NCI-H1436 treated with DMSO at 0.1 percent for 48 hours (cell line): ENCODE measurements at places on chromosomes 7 and 10.

GRCh38 chr10:12333380-12334185 is 15.8 kb upstream of the CAMK1D start:
- DNase-seq = no peak

GRCh38 chr7:73880755-73881328 is 19.9 kb downstream of the TMEM270 start:
- DNase-seq = no peak

GRCh38 chr7:130648580-130648979 is 20.0 kb downstream of the COPG2 start:
- DNase-seq = no peak

DNA sequence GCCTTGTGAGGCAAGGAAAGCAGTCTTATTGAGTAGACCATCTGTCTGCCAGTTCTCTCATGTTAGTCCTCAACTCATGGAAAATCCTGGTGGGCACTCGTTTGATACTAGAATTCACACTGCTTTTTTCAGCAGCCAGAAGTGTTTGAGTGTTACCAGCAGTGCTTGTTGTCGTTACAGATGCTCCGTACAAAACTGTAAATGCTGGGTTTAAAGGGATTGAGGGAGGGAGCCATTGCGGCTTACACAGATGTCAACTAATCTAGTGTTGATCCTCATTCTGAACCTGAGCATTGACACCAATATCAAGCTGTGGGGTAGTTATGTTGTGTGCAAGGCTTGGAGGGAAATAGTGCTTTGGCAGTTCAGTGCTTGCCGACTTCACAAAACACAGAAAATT is 348.6 kb downstream of the AUTS2 start:
- DNase-seq = no peak

- DNase-seq = no peak
Observed at GRCh38 chr7:127885843-127886242, 145.4 kb downstream of the LRRC4 start.

GRCh38 chr7:31720366-31720765 is 33.4 kb downstream of the PPP1R17 start:
- DNase-seq = no peak

DNA sequence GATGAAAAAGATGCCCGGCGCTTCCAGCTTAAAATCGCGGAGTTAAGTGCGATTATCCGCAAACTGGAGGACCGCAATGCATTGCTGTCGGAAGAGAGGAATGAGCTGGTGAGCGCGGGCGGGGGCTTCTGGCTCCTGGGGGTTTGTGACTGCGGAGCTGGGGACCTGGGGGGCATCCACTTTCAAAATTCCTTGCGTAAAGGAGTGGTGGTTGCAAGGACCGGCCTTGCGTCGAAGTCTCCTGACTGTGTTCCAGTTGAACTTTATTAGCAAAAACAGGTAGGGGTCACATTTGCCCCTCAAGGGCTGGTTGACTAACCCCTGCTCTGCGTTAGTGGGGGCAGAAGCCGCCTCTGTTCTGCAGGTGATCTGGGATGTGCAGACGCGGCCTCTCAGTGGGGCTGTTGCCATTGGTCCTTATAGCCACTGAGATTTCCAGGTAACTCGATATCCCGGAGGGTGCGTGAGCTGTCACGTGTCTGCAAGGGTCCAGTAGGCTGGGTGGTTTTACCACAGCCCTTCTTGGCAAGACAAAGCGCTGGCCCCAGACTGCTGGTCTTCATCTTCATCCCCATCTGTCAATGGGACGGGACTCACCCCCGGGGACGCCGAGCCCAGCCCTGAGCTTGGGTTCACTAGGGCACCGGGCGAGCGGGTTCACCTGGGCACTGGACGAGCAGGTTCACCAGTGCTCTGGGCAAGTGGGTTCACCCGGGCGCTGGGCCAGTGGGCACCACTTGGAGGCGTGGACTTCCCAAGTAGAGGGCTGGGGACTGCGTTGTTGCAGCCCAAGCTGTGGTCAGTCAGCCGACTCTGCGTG is 51.5 kb upstream of the DPYSL4 start:
- DNase-seq = no peak

- DNase-seq = no peak
Observed at GRCh38 chr10:49791100-49791499, 29.0 kb upstream of the OGDHL start.

DNA sequence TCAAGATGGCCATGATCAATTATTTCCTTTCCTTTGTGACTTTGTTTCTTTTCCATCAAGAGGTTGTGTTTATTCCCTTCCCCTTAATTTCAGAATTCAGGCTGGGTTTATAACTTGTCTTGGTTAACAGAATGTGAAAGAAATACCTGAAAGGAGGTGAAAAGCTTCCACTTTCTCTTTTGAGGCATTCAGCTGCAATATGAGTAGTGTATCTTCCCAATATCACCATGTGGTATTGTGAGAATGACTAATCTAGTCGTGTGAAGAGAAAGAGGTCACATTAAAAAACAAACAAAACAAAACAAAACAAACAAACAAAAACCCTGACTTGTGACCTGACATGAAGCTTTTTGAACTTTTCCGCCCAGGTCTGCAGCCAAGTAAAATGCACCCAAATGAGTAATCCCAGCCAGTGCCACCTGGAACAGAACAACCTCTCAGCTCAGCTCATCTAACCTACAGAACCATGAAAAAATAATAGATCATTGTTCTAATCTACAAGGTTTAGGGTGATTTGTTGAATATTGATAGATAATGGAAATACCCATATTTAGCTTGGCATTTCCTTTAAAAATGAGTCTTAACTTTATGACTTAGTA is 70.8 kb upstream of the TEX47 start:
- DNase-seq = no peak

- no peak for DNase-seq
Observed at GRCh38 chr10:79374312-79375191, 27.3 kb downstream of the PPIF start.

DNA sequence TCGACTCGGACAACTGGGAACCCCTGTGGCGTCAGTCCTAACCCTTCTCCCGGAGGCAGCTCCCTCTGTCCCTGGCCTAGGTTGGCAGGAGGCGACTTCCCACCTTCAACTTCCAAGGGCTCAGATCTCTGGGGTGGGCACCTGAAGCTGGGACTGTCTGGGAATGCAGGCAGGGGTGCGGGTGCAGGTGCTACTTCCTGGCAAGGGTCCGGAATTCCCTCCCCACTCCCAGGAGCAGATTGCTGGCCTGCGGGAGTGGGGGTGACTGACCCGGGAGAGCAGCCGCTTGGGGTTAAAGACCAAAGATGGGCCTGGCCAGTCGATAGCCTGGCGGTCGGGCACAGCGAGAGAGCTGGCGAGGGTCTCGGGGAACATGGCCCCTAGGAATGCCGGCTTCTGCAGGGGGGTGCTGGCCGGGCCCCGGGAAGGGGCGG is 387 bp downstream of the EPHA1 start:
- no peak for DNase-seq

- DNase-seq = no peak
Observed at GRCh38 chr7:70573071-70573661, 558.8 kb upstream of the GALNT17 start.

DNA sequence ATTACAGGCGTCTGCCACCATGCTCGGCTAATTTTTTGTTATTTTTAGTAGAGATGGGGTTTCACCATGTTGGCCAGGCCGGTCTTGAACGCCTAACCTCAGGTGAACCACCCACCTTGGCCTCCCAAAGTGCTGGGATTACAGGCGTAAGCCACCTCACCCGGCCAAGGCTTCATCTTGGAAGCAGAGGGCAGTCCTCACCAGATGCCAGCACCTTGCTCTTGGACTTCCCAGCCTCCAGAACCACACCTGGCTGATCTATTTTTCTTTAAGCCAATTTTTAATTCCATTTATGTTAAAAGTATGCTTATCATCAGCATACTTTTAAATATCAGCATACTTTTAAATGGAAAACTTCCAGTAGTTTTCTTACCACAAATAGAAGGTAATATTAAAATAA is 12.2 kb downstream of the ANXA7 start:
- DNase-seq = no peak

- DNase-seq = no peak
Observed at GRCh38 chr7:148814922-148815559, 69.0 kb downstream of the EZH2 start.

DNA sequence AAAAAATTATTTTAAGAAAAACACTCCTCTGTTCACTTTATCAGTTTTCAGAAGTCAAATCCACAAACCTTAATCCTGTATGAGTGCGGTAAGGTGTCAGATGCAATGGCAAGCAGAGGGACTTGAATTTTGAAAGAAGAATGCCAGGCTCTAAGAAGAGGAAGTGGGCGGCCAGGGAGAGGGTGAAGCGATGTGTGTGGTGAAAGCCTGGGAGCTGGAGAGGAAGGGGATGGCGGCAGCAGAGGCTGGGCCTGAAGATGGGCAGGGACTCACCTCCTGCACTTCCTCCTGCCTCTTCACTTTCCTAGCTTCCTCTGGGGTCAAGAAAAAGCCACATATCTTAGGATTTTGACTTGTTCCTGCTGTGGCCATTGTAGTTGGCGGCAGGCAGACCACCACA is 609.6 kb downstream of the PARD3 start:
- no peak for DNase-seq

DNA sequence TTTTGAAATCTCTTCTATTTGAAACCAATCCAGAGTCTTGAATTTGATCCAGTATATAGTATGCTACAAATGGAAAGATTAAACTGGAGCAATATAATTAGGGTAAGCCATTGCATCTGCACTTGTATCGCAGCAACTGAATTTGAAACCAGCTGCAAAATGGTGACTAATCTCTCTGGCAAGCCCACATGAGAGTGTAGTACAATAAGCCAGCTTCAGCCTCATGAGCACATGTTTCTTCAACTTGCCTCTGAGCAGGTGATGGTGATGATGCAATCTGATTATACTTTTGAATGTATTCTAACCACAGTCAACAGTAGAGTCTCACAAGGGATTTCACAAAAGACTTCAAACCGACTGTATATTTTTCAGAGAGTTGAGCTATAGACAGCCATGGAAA is 829 bp upstream of the RPA3 start:
- DNase-seq = peak; percentile 99

DNA sequence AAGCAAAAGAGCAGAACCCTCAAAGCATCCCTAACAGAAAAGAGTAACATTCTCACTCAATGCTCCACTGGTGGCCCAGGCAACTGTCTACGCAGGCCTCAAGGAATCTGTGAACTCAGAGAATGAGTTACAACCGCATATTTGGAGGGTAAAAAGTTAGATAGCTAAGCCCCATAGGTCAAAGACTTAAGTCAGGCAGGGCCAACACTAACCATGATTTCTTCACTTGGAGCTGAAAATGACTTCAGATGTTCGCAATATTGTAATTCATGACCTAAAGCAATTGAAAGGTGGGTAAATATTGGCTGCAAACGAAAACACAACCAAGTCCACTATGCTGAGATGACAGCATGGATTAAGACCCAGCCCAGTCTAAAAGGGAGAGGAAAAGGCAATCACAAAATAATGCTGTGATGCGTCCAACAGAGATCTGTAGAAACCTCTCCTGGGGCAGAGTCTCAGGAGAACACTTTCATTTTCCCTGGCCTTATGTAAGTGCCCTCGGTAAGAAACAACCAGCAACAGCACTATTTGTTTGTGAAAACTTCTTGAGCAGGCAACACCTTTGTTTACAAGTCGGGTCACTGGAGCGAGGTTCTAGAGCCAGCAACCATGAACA is 176.5 kb downstream of the TNS3 start:
- no peak for DNase-seq

GRCh38 chr7:30451539-30452279 is 26.9 kb downstream of the NOD1 start:
- no peak for DNase-seq

- no peak for DNase-seq
Observed at GRCh38 chr10:113665806-113666354, 2.0 kb upstream of the NRAP start.

GRCh38 chr10:8691498-8692017 is 637.1 kb downstream of the GATA3 start:
- no peak for DNase-seq

DNA sequence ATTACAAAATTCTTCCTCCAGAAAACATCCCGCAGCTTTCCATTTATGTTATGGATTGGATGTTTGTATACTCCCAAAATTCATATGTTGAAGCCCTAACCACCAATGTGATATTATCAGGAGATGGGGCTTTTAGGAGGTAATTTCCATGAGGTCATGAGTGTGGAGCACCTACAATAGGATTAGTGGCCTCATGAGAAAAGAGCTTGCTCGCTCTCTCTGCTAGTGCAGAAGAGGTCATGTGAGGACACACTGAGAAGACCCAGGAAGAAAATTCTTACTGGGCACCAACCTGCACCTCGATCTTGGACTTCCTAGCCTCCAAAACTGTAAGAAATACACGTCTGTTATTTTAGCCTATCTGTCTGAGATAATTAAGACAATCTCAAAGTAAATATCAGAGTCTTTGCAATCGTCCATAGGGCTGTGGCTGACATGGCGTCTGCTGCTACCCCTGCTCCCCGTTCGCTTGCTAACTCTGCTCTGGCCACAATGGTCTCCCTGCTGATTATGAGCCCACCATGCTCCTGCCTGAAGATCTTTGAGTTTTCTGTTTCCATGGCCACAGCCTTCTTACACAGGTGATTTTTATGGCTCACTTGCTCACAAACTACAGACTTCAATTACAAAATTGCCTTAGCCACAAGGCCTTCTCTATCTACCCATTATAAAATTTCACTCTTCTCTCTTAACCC is 333.3 kb downstream of the CACNA2D1 start:
- DNase-seq = peak; percentile 90

- no peak for DNase-seq
Observed at GRCh38 chr7:121882731-121883130, 9.8 kb downstream of the PTPRZ1 start.

GRCh38 chr7:33300131-33300530 is 170.8 kb downstream of the BBS9 start:
- DNase-seq = no peak

- DNase-seq = no peak
Observed at GRCh38 chr7:138658889-138659288, 42.3 kb downstream of the SVOPL start.

DNA sequence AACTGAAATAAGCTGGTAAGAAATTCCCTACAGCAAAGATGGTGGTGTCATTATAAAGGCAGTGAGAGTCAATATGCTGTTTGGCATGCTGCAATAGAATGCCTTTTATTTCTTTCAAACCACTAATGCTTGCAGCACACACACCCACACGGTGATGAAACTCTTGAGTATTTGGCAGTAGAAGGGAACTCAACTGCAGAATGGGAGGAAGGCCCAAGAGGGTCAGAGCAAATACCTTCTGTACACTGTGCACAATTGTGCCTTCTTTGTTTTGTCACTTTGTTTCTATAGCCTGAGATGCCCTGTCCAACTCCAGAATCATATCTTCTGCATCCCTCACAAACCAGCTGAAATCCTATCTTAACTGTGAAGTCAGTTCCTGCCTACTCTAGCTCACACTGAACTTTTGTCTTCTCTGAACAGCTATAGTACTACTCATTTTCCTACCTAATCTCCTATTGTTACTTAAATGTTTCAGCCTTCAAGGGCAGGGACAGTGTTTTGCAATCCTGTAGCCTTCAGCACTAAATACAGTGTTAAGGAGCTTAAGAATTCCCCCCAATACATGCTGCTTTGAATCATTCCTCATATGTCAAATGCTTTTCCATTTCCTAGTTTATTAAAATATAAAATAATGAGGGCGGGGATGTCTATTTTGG is 22.2 kb downstream of the MMS19 start:
- DNase-seq = no peak

- no peak for DNase-seq
Observed at GRCh38 chr10:3755440-3756359, 29.3 kb downstream of the KLF6 start.

- DNase-seq = no peak
Observed at GRCh38 chr10:60760711-60761210, 17.5 kb upstream of the CDK1 start.
